Stimulated activated CD4-positive, alpha-beta T cell treated with anti-CD3 and anti-CD28 coated beads, Interleukin-15, amount 100 ng/mL, for 1 hour (primary cell): ENCODE measurements at places on chromosomes 2 and 18.

DNA sequence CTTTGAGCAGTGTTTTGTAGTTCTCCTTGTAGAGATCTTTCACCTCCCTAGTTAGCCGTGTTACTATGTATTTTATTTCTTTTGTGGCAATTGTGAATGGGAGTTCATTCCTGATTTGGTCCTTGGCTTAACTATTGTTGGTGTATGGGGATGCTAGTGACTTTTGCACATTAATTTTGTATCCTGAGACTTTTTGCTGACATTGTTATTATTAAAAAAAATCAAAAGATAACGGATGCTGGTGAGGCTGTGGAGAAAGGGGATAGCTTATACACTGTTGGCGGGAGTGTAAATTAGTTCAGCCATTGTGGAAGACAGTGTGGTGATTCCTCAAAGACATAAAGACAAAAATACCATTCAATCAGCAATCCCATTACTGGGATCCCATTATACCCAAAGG, 17.0 kb upstream of the ZNF397 start:
- DNase-seq = no peak

GRCh38 chr2:27889774-27890145, 427 bp downstream of the RBKS start:
- no peak for DNase-seq

DNA sequence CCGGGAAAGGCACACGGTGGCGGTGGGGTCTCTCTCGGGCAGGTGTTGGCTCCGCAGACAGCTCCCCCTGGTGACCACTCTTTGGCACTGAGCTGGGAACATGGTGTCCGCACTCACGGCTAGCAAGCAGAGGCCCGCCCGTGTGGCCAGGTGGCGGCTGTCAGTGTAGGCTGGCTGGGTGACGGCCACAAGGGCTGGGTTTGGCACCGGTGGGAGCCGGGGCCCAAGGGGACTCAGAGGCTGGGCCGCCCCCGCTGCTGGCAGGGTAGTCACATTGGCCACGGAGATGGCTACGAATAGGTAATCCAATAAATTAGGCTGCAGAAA, 1071.7 kb downstream of the RPIA start:
- DNase-seq = no peak

GRCh38 chr18:74249181-74249968, 42.4 kb downstream of the CYB5A start:
- DNase-seq = no peak

DNA sequence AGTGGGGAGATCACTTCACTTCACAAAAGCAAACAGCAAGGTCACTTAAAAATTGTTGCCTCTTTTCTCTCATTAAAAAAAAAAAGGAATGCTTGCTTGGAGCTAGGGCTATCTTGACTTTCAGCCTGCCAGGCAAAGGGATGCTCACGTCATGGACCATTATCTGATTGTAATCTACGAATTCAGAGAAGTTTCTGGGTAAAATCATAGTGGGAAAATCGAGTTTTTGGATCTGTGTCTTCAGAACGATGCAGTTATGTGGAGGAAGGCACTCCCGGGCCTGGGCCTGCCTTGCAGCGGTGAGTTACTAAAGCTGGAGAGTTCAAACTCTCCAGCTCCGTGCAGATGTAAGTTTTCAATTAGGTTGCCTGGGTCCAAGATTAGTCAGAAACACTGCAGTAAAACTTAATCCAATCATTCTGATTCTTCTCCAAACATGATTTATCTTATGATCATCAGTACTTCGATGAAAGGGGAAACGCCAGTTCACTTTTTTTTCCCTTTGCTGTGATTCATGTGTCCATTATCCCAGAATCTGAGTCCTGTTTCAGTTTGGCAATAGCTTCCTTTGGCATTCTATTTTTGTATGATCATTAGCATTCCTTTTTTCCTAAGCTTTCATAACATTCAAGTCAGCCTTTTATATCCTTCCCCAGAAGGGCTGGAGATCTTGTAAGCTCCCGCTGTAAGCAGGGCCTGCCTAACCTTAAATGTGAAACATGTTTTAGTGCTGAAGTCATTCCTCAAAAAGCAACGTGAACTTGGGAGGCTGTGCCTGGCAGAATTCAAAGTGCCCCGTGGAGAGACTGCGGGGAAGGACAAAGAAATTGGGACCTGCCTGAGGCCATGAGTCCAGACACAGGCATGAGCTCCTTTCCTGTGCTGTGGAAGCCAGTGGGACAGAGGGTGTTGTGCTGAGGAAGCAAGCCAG, 119.3 kb upstream of the TWIST2 start:
- no peak for DNase-seq

- no peak for DNase-seq
These were observed 43.9 kb downstream of the FOSL2 start for GRCh38 chr2:28436525-28437051.

DNA sequence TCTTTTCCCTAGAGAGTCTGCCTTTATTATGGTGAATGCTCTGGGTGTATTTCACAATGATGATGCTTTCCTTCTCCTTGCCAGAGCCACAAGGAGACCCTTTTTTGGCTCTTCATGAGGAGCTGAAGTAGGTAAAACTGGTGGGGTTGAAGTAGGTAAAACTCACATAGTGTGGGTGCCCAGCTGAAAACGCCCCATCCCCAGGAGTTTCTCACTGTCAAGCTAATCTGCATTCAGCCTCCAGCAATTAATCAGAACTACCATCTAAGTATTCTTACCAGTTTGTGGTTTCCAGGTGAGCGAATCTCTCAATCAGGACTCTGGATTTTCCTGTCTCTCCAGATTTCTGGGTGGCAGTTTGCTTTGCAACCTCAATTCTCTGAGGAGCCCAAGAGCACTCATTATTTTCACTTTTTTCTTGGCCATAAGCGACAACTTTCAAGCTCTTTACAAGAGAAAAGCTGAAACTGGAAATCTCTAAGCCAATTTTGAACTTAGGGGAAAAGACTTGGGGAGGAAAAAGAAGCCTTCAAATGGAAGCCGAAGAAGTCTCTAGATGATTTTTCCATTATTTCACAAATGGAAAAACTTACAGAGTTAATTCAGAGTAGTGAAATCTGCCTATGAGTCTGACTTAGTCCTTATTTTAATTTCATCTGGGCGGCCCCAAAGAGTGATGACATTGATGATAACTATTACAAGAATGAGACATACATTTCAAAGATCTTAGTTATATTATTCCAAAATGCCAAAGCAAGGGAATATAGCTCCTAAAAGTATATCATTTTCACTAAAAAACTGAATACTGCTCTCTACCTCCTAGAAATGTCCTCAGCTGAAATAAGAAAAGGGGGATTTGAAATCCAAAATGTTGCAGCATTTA, 121.4 kb upstream of the MAP3K20 start:
- no peak for DNase-seq

DNA sequence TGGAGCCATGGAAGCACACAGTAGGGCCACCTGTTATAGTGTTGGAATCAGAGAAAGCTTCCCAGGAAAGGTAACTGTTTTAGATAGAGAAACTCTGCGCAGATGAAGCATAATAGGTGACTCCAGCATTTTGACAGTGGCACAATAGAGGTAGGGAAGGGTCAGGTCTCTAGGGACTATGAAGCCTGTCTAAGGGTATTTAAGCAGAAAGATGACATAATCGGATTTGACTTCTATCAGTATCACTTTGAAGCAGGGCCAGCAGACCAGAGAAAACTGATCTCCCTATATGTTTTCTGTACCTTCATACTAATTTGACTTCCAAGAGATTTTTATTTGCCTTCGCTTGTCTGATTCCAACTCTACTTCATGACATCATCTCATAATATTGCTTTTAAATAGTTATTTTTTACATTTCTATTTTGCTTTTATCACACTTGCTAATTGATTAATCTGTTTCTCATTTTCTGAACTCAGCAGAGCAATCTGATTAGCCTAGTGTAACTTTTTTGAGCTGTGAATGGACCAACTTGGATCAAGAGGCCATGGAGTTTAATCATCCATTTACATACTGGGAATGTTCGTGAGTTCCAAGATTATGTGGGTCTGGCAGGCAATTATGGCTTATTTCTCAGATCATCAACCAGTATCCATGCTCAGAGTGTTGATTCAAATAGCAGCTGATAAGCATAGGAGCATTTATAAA, 8.4 kb upstream of the HIBCH start:
- no peak for DNase-seq

GRCh38 chr2:12928775-12929401, 212.2 kb downstream of the TRIB2 start:
- no peak for DNase-seq

- DNase-seq = no peak
These were observed 109.8 kb upstream of the GALNT13 start for GRCh38 chr2:153761936-153762335.

- DNase-seq = no peak
These were observed 217.2 kb upstream of the KCNJ3 start for GRCh38 chr2:154481336-154481735.

DNA sequence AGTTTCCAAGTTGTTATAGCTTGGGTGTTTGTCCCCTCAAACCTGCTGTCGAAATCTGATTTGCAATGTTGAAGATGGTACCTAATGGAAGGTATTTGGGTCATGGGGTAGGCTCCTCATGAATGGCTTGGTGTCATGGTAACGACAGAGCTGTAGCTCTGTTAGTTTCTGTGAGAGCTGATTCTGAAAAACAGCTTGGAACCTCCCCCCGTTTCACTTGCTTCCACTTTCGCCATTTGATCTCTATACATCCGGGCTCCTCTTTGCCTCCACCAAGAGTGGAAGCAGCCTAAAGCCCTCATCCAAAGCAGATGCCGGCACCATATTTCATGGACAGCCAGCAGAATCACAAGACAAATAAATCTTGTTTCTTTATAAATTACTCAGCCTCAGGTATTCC, 1035.1 kb upstream of the SLC39A10 start:
- no peak for DNase-seq

DNA sequence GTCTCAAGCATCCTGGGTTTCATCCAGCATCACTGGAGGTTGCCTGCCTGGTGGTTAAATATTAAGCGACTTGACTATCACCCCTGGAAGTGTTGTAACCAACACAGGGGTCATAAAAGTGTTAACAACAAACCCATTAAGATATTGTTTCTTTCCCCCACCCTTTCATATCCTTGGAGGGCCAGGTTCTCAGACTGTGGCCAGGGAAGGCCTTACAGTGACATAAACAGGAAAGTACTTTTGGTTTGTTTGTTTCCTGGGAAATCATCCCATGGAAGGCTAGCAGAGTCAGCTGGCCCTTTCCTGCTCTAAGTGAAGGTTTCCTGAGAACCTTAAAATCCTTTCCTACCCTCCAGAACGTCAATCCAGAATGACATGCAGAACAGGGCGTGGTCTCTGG, 160.9 kb downstream of the CLIP4 start:
- DNase-seq = no peak

GRCh38 chr2:60033325-60033724, 520.1 kb downstream of the BCL11A start:
- DNase-seq = no peak

DNA sequence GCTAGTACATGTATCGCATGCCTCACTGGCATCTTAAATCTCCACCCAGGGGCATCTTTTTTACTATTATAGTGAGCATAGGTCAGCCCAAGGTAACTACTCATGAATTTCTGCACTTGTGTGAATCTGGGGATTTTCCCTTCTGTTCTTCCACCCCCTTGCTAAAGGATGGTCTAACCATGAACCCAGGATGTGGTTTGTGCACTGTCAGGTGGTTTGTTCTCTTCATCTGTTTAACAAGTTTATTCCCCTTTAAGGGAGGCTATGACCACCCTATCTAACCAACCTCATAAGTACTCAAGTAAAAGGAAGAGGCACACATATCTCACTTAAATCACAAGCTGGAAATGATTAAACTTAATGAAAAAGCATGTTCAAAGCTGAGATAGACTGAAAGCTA, 243.0 kb downstream of the RPRM start:
- DNase-seq = no peak

DNA sequence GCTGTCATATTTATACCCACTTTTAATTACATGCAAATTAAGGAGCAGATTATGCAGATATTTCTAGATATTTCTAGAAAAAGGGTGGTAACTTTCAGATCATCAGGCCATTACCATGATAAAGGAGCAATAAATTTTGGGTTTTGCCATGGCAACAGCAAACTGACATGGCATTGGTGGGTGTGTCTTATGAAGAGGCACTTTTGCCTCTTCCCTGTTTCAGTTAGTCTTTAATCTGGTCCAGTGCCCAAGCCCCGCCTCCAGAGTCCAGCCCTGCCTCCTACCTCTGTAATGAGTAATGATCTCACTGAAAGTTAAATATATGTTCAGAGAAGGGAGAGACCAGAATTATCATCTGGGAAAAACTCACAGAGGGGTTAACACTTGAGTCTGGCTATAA, 124.8 kb downstream of the SCG2 start:
- no peak for DNase-seq

GRCh38 chr2:238108423-238109183, 8.5 kb downstream of the ESPNL start:
- DNase-seq = no peak

- no peak for DNase-seq
These were observed 26.9 kb downstream of the MCEE start for GRCh38 chr2:71102981-71103681.

DNA sequence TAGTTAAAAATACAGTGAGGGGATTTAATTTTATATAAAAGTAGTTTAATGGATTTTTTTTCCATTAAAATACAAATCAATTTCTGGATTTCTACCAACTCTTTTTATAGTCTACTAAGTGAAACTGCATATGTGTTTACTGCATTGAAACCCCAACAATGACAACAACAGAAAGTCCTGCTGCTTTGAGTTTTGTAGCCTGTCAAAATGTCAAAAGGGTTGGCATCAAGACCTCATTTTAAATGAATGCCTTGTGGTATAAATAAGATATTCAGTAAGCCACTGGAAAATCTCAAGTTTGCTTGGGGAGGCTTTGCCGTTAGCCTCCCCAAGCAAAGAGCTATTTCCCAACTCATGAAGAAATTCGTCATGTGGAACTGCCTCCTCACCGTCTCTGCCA, 440.3 kb upstream of the HNMT start:
- no peak for DNase-seq

- no peak for DNase-seq
These were observed 362.2 kb upstream of the NXPH2 start for GRCh38 chr2:139142252-139142880.

DNA sequence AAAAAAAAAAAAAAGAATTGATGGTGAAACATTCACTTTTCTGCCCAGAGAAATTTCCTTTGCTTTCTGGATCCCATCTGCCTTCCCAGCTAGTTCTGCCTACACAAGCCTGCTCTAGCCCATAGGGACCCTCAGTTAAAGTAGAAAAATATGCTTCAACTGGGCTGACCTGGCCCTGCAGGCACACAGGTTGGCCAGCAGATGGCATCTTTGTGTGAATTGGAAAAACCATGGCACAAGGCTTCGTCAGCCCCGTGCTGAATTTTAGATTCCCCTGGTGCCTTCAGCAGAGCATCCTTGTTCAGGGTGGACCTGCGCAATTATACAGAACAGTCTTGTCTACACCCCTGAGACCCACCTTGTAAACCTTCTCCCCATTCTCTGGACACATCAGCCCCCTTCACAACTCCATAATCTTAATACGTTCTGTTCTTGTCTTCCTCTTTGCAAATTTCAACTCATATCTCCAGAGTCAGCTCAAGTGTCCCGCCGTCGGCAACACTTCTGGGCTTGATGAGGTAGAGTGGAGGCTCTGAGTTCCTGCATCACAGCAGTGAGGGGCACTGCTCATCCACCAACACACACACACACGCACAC, 114.5 kb downstream of the INSIG2 start:
- DNase-seq = peak; percentile 30

GRCh38 chr2:224401641-224402342, at the start of gene FAM124B:
Gene FAM124B (minus strand): TSS chr2:224402107. CDS start chr2:224401768, 339 bp downstream.
- DNase-seq = peak; percentile 5

GRCh38 chr2:36565712-36566111, 32.3 kb downstream of the FEZ2 start:
- no peak for DNase-seq
